ENCODE measurements at places on chromosomes 12 and 14.

DNA sequence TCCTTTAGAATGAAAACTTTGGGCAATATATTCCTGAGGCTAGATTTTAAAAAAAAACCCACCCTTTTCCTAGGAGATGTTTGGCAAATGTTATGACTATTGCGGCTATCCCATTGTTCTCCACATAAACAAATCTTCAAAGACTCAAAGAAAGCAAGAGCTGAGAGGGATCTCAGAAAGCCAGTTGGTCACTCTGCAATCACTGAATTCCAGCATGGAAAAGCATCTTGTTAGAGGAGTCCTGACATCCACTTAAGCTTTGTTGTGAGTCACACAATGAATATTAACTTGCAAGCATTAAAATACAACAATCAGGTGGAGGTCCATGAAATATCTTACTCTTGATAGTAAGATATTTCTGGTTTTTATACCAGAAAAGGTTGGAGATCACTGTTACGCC, 11.0 kb upstream of the PTPRB start:
- no peak for DNase-seq

- DNase-seq, result no peak
Observed at GRCh38 chr14:82403987-82404386, 870.3 kb upstream of the SEL1L start.

DNA sequence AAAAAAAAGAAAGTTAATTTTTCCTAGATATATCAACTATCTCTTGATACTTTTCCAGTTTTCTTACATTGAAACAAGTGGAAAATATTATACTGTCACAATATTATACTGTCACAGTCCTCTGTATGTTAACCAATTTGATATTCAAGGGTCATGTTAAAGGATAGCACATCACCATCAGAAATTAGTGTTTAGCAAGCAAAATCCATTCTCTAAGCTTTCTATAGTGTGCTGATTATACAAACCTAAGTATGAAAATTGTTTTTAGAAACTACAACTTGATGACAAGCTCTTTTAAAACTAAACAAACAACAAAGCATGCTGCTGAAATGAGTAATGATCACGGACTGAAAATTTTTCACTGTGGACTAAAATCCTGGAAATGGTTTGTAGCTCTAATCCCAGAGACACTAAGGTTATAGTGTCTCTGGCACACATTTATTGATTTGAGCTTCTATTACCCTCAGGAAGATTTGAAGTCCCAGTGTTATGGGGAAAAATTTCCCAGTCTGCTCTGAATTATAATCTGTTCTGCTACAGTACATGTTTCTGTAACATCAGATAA, 9.7 kb downstream of the SPTSSA start:
- DNase-seq, result no peak

- DNase-seq, result no peak
Observed at GRCh38 chr12:45655743-45656142, 73.8 kb upstream of the ARID2 start.

GRCh38 chr14:76720382-76720813, 40.9 kb upstream of the VASH1 start:
- DNase-seq, result no peak

GRCh38 chr12:46571608-46572007, 199.0 kb upstream of the SLC38A2 start:
- no peak for DNase-seq

- DNase-seq, result no peak
Observed at GRCh38 chr14:80664576-80664975, 277.0 kb downstream of the CEP128 start.

GRCh38 chr12:6866163-6866919, 990 bp upstream of the TPI1 start:
- no peak for DNase-seq

DNA sequence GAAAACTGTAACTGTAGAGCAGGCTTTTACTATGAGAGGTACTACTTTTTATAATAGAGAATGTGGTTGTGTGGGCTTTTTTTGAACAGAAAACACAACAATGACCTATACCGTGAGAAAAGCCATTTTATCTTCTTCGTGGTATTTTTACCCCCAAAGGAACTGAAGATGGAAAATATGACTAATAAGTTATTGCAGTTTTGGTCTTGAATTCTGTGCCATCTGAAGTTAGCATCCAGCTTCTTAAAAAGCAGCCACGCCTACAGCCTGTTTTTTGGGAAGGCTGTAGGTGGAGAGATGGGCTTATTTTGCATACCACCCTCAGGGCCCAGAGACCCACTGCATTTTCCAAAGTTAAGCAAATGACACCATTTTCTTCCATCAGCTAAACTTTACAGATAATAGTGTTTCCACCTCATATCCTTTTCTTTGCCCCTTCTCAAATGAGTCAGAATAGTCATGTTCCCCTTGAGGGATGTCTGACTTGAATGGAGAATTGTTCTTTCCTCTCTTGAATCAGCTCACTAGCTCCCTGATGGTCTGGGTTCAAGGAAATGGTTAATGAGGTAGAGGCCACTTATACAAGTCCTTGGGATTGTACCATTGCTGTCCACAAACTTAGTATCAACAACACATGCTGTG, 53.0 kb downstream of the TBC1D30 start:
- no peak for DNase-seq

Data from hematopoietic multipotent progenitor cell treated with erythropoietin and hydrocortisone succinate and interleukin-3 and kit ligand, for 15 days (in vitro differentiated cells).